ENCODE measurements at places on chromosomes 3 and 15.

DNA sequence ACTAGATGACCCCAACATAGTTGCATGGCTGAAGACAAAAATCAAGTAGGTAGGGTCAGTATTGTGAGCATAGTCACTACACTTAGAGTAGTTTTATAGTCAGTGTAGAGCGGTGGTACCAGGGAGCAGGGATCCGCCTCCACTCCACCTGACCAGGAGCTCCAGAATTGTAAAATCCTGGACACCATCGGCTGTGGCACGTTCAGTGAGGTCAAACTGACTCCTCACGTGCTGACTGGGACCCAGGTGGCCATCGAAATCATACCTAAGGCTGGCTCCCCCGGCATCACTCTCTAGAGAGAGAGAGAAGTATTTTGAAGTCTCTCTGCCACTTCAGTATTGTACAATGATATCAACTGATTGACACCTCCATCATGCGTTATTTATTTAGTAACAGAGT lies 59.7 kb upstream of the TAMM41 start:
- DNase-seq: peak; percentile 1

DNA sequence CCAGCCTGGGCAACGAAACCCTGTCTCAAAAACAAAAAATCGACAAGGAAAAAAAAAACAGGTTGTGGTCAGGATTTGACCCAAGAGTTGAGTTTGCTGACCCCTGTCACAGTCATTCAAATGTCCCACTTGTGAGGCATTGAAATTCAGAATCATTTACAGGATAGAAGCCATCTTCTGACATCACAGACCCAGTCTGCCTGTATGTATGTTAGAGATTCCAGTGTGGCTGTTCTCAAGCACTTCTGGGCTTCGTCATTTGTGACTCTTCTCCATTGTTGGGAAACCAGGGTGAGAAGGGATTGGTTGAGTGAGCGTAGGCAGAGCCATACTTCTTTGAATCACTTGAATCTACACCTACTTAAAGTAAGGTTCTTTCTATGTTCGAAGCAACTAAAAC lies 57.1 kb downstream of the LMLN start:
- DNase-seq: no peak

GRCh38 chr3:32401556-32402081 lies 10.0 kb downstream of the CMTM7 start:
- peak; percentile 84 for DNase-seq

DNA sequence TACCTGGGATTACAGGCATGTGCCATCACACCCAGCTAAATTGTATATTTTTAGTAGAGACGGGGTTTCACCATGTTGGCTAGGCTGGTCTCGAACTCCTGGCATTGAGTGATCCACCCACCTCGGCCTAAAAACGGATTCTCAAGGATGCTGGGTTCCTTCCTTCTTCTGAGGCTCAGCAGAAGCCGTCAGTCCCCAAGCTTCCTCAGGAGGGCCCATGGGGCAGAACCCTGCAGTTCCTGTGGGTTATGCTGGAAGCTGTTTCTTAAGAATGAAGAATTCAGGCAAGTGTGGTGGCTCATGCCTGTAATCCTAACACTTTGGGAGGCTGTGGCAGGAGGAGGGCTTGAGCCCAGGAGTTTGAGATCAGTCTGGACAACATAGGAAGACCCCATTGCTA lies 29.0 kb upstream of the ZNF710 start:
- no peak for DNase-seq

DNA sequence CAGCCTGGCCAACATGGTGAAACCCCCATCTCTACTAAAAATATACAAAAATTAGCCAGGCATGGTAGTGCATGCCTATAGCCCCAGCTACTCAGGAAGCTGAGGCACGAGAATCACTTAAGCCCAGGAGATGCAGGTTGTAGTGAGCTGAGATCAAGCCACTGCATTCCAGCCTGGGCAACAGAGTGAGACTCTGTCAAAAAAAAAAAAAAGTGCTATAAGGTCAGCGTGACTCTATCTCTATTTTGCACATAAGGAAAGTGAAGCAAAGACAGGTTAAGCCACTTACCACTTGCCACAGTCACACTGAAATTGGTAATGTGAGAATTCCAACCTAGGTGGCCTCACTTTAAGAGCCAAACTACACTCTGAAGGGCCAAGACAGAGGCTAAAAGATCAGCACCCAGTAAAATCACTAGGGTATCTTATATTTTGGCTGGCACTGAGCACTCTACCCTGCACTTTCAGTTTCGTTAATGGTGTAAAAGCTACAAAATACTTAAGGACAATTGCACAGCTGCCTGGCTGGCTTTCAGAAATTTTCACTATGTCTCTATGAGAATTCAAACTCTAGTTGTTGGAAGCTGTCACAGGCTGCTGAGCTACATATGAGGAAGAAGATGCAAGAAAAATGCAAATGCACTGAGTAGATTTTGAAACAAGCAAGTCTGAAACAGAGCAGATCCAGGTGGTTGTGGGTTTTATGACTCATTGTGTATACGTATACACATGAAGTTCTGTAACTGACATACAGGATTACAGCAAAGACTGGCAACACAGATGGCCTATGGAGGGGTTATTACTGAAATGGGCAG lies 32.7 kb downstream of the TRANK1 start:
- DNase-seq: peak; percentile 92

- DNase-seq: no peak
These were observed 89.4 kb downstream of the PDE8A start for GRCh38 chr15:85071061-85071460.

DNA sequence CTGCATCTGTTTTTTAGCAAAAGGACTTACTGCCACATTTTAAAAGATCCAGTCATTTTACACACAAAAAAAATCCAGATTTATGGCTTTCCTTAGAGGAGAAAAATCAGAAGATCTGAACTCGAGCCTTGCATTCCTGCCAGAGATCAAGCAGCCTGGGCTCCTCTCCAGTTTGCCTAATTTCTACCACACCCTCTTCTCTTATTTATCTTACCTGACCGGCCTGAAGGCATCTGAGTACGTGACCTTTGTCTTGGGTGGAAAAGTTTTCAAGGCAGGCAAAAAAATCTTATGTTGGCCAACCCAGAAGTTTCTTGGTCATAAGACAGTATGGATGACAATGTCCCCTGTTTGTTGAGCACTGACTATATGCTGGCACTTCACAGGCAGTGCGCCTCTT lies 60.3 kb downstream of the CHRD start:
- DNase-seq: no peak
